Natural killer cell treated with Interleukin-12 subunit alpha and Interleukin-12 subunit beta and Interleukin-15 and Interleukin-18, amount 100 ng/mL, for 72 hours (primary cell): ENCODE measurements at places on chromosomes 1 and 21.

GRCh38 chr1:179743679-179744400 lies 749 bp downstream of the FAM163A start:
- no peaks in the 10 kb centered on the region for H3K4me1 ChIP-seq
- peaks cover 73% of the 10 kb centered on the region for H3K27me3 ChIP-seq
- H3K27ac ChIP-seq = no peak overlapping the region
- no peaks in the 10 kb centered on the region for H3K36me3 ChIP-seq
- H3K4me3 ChIP-seq = no peak overlapping the region

- H3K27ac ChIP-seq = peak overlapping the region; percentile 92
- H3K4me1 ChIP-seq = peaks cover 37% of the 10 kb centered on the region
- H3K27me3 ChIP-seq = no peaks in the 10 kb centered on the region
- peak overlapping the region; percentile 86 for H3K4me3 ChIP-seq
Measured at GRCh38 chr1:8874230-8875201, 4.0 kb downstream of the ENO1 start.

DNA sequence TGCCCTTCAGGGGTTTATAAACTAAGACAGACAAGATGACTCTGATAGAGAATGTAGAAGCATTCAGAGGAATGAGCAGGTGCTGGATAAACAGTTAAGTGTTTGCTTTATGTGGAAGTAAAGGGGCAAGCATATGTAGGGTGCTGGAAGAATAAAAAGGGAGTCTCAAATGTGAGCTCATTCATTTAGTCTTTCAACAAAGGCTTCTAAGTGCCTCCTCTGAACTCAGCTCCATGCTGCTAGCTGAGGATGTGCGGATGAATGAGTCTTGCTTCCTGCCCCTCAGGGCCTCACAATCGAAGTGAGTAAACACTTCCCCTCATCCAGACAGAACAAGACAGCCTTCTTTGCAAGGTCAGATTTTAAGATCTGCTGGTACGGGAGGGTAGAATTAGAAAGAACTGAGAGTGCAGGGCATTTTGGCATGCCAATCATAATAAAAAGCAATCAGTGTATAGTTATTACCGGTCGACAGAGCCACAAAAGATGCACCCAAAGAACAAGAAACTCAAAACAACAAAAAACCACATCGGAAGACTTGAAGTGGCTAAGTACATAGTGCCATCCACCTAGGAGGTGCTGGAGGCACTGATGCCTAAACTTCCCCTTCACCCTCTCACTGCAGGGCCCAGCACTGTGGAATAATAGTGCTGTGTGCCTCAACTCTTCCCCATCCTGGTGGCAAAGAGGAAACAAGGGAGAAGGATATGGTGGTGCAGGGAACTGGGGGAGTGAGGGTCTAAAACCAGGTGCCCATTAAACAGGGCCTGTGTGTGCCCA lies 69.8 kb downstream of the TNR start:
- no peaks in the 10 kb centered on the region for H3K36me3 ChIP-seq
- H3K27ac ChIP-seq = no peak overlapping the region
- DNase-seq = no peak
- peaks cover 7% of the 10 kb centered on the region for H3K27me3 ChIP-seq

GRCh38 chr1:211511947-211512346 lies 20.0 kb upstream of the RD3 start:
- no peak overlapping the region for H3K4me3 ChIP-seq
- no peaks in the 10 kb centered on the region for H3K36me3 ChIP-seq

GRCh38 chr1:19918057-19918456 lies 5.4 kb downstream of the PLA2G2E start:
- no peaks in the 10 kb centered on the region for H3K36me3 ChIP-seq
- no peak overlapping the region for H3K4me3 ChIP-seq
- no peaks in the 10 kb centered on the region for H3K4me1 ChIP-seq
- H3K27me3 ChIP-seq = no peaks in the 10 kb centered on the region
- DNase-seq = peak; percentile 63

GRCh38 chr1:2232916-2233438 lies 4.9 kb downstream of the SKI start:
- H3K4me3 ChIP-seq = peak overlapping the region; percentile 88
- DNase-seq = no peak
- no peaks in the 10 kb centered on the region for H3K36me3 ChIP-seq

DNA sequence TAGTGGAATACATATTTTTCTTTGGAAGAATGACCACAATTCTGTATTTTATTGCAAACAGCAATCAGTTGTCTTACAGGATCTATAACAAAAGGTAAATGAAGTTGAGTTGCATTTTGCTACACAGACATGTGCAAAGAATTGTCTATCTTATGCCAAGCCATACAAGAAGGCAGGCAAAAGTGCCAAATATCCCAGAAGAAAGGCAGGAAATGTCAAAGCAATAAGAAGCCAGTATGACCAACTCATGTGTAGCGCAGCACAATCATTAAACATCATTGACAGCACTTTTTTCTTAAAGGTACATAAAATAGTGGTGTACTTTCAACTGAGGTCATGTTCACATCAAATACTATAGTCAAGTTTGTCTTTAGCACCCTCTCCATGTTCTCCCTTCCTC lies 42.7 kb downstream of the NIBAN1 start:
- H3K27me3 ChIP-seq = no peaks in the 10 kb centered on the region
- H3K36me3 ChIP-seq = peaks cover 16% of the 10 kb centered on the region
- peak overlapping the region; percentile 65 for H3K27ac ChIP-seq

DNA sequence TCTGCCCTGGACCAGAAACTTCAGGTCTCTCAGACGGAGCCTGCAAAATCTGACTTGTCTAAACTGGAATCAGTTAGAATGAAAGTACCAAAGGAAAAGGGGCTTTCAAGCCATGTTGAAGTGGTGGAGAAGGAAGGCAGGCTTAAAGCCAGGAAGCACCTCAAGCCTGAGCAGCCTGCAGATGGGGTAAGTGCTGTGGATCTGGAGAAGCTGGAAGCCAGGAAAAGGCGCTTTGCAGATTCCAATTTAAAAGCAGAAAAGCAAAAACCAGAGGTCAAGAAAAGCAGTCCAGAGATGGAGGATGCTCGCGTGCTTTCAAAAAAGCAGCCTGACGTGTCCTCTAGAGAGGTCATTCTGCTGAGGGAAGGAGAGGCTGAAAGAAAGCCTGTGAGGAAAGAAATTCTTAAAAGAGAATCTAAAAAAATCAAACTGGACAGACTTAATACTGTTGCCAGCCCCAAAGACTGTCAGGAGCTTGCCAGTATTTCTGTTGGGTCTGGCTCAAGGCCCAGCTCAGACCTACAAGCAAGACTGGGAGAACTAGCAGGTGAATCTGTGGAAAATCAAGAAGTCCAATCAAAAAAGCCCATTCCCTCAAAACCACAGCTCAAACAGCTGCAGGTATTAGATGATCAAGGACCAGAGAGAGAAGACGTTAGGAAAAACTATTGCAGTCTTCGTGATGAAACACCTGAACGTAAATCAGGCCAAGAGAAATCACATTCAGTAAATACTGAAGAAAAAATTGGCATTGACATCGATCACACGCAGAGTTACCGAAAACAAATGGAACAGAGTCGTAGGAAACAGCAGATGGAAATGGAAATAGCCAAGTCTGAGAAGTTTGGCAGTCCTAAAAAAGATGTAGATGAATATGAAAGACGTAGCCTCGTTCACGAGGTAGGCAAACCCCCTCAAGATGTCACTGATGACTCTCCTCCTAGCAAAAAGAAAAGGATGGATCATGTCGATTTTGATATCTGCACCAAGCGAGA lies 46.6 kb downstream of the ZBTB17 start:
- H3K27me3 ChIP-seq = no peaks in the 10 kb centered on the region
- no peak for DNase-seq
- no peak overlapping the region for H3K4me3 ChIP-seq
- peaks cover 45% of the 10 kb centered on the region for H3K36me3 ChIP-seq
- H3K27ac ChIP-seq = peak overlapping the region; percentile 64
- peaks cover 9% of the 10 kb centered on the region for H3K4me1 ChIP-seq

- H3K4me1 ChIP-seq = peaks cover 2% of the 10 kb centered on the region
- peak; percentile 63 for DNase-seq
- no peak overlapping the region for H3K27ac ChIP-seq
Measured at GRCh38 chr1:175338387-175339135, 146.0 kb upstream of the KIAA0040 start.

DNA sequence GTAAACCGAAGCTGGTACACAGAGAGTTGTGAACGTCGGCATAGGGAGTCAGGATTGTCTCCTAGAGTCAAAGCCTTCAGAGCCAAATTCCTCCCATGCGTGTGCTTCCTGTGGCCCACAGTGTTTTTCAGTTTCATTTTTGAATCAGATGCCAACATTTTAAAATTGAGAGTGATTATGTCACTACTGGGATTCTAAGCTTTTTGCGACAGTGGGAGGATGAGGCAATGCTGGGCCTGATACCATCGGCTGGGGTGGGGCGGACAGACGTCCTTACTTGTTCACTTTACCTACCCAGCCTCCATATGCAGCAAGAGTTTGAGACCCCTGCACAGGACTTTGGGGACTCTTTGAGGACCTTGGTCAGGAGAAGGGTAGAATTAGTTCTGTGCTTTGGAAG lies 1.3 kb upstream of the KLHDC7A start:
- peak overlapping the region; percentile 39 for H3K27ac ChIP-seq
- H3K4me1 ChIP-seq = peaks cover 5% of the 10 kb centered on the region
- H3K27me3 ChIP-seq = peaks cover 8% of the 10 kb centered on the region
- no peak overlapping the region for H3K4me3 ChIP-seq

- peak overlapping the region; percentile 76 for H3K4me3 ChIP-seq
- no peaks in the 10 kb centered on the region for H3K27me3 ChIP-seq
Measured at GRCh38 chr1:7929637-7930036, 11.0 kb downstream of the TNFRSF9 start.

- no peaks in the 10 kb centered on the region for H3K36me3 ChIP-seq
- no peak overlapping the region for H3K4me3 ChIP-seq
- no peaks in the 10 kb centered on the region for H3K4me1 ChIP-seq
- no peak for DNase-seq
- no peaks in the 10 kb centered on the region for H3K27me3 ChIP-seq
Measured at GRCh38 chr1:218828125-218828650, 345.5 kb upstream of the LYPLAL1 start.

GRCh38 chr1:152188673-152189591 lies 29.9 kb upstream of the RPTN start:
- no peaks in the 10 kb centered on the region for H3K36me3 ChIP-seq
- peaks cover 5% of the 10 kb centered on the region for H3K27me3 ChIP-seq
- peak; percentile 75 for DNase-seq
- peak overlapping the region; percentile 30 for H3K27ac ChIP-seq

DNA sequence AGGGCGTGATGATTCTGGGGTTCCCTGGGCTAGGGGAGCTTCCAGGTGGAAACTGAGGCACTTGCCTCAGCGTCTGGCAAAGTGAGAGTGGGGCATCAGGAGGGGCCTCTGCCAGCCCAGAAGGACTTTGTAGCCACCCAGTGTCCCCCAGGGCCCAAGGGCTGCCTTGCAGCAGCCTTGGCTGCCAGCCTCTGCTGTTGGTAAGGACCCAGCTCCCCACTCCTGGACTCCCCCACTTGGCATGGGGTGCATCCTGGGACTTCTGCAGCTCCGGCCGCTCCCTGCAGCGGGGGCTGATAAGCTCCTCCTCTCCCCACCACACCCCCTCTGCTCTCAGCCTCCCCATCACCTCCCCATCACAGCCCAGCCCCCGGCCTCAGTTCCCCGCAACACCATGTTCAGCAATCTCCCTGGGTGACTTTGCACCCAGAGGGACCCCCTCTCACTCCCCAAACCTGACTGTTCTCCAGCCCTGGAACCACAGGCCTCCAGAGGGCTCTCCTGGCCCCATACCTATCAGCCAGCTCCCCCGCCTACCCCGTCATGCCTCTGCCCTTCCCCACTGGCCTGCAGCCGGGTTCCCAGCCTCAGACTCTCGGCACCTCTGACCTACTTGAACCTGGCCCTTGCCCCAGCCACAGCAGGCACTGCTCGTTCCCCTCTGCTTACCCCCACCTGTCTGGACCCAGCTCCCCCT lies 113.0 kb downstream of the CRYAA start:
- peaks cover 5% of the 10 kb centered on the region for H3K27me3 ChIP-seq
- H3K36me3 ChIP-seq = no peaks in the 10 kb centered on the region
- H3K4me3 ChIP-seq = no peak overlapping the region

DNA sequence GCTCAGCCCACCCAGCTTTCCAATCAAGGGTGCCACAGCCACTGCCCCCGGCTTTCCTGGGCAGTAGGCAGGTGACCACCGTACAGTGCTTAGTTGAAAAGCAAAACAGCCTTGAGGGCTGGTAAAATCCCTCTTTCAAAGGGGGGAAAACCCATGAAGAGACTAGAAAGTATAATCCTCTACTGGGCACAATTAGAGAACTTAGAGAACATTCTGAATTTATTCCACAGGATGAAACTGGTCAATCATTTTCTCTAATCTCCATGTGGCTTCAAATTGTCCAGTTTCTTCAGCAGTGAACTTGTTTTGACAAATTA lies 15.3 kb upstream of the LRRC47 start:
- H3K36me3 ChIP-seq = no peaks in the 10 kb centered on the region
- no peak for DNase-seq

DNA sequence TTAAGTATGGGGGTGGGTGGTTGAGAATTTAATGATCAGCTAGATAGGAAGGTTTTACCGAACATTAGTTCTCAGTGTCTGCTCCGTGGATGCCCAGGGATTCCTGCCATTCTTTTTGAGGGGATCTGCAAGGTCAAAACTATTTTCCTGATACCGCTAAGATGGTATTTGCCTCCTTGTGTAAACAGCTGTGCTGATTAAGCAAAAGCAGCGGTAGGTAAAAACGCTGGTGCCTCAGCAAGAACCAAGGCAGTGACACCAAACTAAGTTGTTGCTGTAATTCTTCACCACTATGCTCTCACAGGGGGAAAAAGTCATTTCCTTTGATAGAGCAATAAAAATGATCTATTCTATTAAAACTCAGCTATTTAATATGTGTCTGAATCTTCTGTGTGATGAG lies 229.0 kb downstream of the FMN2 start:
- peaks cover 5% of the 10 kb centered on the region for H3K36me3 ChIP-seq
- H3K27ac ChIP-seq = no peak overlapping the region
- H3K27me3 ChIP-seq = peaks cover 4% of the 10 kb centered on the region
- no peak overlapping the region for H3K4me3 ChIP-seq
- H3K4me1 ChIP-seq = no peaks in the 10 kb centered on the region

DNA sequence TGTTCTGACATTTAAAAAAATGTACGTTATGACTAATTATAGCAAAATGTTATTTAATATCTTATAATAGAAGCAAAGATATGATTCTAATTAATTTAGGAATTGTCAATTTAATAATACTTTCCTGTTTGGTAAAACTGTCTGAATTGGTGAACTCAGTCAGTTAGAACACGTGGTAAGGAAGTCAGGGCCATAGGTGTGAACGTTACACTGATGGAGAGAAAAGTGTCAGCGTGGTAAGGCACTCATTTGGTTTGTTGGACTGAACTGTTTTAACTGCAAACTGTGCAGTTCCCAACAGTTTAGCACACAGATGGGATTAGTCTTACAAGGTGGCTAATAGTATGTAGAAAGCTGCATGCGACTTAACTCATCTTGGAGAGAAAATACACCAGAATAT lies 102.9 kb downstream of the EPB41 start:
- H3K4me1 ChIP-seq = peaks cover 11% of the 10 kb centered on the region
- peaks cover 4% of the 10 kb centered on the region for H3K36me3 ChIP-seq

DNA sequence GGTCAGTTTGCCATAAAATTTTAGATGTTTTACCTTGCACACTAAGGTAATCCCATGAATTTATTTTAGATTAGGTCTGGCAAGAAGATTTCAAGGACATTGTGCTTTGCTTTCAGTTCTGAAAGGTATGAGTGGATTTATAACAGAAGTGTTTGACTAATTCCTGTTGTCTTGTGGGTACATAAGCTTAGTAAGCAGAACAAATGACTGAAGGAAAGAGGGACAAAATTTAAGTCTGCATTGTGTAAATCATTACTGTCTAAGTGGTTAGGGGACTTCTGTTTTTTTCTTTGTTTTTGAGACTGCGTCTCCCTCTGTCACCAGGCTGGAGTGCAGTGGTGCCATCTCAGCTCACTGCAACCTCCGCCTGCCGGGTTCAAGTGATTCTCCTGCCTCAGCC lies 60.1 kb downstream of the PKN2 start:
- H3K27ac ChIP-seq = no peak overlapping the region
- no peaks in the 10 kb centered on the region for H3K27me3 ChIP-seq
